Glutamatergic neuron (in vitro differentiated cells): ENCODE measurements at places on chromosomes 13 and 19.

- no peak for DNase-seq
Measured at GRCh38 chr13:63696055-63696454, 2280.4 kb upstream of the PCDH20 start.

DNA sequence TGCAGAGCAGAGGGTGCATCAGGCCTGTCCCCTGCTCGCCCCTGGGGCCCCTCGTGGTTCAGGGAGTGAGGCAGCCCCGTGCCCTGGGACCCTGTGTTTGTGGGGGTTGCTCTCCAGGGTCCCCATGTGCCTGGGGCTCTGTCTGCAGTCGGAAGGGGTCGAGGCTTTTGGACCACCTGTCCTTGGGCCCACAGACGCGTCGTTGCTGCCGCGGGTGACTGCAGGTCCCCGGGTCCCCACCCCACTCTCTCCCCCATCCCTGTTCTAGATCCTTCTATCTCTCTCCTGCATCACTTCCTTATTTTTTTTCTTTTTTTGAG is 1.9 kb downstream of the PCSK4 start:
- DNase-seq = no peak

DNA sequence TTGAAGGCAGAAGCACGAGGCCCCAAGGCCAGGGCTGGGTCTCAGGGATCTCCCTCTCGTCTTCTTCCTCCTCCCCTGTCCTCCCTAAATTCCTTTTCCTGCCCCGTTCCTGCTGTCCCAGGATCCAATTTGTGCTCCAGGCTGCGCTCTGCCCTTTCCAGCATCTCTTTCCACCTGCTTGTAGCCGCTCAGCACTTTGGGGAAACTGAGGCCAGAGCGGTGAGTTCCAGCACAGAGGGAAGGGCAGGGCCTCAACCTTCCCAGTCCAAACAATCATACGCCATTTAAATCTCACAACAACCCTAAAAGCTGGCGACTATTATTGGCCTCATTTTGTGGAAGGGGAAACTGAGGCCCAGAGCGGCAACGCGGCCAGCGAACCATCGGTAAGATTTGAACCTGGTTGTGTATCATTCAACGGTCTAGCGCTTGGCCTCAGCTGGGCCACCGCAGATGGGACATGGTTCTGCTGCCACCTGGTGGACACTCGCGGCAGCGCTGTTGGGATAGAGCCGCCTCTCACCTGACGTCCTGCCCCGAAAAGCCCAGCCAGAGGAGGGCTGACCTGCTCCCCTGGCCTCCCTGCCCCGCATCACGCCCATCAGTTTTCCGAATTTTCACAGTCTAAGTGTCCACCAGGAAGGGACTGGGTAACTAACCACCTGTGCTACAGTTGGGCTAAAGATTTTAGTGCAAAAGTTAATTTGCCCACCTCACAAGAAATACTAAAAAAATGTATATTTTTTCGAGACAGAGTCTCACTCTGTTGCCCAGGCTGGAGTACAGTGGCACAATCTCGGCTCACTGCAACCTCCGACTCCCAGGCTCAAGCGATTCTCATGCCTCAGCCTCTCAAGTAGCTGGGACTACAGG is 4.2 kb upstream of the RPL18A start:
- DNase-seq = peak; percentile 93

DNA sequence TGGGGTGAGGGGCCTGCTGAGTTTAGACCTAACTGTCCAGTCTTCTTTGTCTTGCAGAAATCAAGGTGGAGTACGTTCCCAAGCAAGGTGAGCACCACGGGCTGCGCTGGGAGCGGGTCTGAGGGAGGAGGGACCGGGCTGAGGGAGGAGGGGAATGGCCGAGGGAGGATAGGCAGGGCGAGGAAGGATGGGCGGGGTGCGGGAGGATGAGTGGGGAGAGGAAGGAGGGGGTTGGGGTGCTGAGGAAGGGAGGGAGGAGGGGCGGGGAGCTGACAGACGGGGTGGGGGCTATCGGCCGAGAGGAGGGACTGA is 18.5 kb downstream of the MYBPC2 start:
- DNase-seq = no peak

DNA sequence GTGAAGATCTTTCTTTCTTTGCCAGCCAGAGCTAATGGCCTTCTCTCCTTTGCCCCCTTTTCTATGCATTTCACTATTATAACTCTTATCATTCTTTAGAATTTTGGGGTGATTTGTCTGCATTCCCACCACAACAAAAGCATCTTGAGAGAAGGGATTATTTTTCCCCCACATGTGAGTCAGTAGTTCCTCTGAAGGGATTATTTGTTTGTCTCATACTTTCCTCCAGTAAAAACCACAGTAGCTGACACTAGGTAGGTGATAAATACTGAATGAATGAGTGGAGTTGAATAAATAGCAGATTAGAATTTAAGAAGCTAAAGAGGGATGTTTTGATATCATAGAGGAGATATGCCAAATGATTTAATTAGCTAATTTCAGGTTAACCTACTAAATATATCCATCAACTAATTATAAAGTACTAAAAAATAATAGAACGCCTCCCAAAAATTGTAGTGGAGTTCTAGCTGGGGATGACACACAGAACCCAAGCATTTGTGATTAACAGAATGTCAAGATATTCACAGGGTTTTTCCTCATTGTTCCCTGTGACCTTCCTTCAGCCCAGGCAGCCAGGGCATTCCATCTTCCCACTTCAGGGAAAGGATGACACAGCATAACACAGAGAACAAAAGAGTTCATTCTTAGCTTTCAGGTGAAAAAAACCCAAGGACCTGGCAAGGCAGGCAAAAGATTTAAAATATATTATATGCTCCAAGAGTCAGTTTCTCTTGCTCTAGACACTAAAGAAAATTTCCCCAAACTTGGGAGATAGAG is 3.5 kb upstream of the TBC1D4 start:
- DNase-seq = no peak

DNA sequence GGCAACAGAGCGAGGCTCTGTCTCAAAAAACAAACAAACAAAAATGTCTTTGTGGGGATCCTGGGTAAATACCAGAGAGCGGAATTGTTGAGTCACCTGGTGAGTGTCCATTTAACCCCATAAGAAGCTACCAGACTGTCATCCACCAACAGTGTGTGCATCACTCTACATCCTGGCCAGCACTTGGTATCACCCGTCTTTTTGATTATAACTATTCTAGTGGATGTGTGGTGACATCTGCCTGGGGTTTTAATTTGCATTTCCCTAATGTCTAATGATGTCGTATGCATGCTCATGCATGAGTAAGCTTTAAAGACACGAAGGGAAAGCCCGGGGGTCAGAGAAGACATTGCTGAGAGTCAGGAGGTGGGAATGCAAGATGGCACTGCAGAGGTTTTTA is 126.7 kb upstream of the MRI1 start:
- DNase-seq = no peak

DNA sequence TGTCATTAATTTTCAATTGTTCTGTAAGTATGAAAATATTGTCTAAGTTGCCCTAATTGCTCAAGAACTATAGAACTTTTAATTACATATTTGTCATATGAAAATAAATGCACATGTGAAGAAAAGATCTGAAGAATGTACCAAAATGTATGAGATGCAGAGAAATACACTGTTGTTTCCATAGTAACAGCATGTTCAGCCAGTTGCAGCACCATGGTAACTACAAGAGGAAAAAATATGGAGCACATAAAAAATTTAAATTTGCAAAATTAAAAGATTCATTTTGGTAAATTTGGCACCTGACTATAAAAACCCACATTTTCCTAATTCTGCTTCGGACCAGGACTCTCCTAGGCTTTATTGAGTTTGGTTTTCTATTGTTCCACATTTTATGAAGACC is 1170.0 kb upstream of the MIR17HG start:
- no peak for DNase-seq

DNA sequence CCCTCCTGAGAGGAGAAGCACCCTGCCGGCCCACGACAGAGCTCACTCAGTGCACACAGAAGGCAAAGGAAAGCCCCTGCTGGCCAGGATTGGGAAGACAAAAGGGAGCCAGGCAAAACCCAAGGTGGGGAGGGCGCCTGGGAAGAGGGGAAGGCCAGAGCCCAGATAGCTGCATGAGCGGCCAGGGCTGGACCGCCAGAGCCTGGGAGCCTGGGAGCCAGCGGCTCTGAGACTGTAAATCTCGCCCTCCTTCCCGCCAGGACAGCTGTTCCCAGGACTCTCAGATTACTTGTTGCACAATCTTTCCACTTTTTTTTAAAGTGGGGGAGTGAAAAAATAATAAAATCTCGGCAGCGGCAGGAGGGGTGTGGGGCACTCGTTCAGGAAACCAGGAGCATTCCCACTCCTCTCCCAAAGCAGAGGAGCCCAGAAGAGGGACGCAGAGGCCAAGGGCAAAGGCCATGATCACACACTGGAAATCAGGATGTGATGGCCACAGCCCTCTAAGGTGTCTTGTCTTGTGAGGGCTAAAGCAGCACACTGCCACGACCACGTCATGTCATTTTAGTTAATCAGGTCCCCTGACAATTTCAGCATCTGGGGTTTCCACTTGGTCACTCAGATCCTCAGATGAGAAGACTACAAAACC is 19.6 kb upstream of the EPHX3 start:
- DNase-seq = peak; percentile 74

DNA sequence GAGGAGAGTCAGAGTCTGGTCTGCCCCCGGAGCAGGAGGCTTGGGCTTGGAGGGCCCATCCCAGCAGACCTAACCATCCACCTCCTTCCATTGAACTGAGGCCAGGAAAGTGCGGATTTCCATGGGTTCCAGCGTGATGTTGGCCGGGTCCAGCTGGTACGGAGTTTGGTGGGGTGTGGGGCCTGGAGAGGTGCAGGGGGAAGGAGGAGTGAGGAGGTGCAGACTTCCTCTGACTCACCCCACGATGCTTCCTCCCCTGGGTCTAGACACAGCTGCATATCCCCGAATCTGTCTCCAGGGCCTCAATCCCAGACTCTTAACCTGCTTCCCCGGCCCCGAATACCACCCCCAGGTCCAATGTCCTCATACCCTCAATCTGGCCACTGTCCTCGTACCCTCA is 20.0 kb downstream of the MAN2B1 start:
- no peak for DNase-seq

GRCh38 chr13:113220877-113221276 is 11.5 kb downstream of the CUL4A start:
- DNase-seq = no peak

DNA sequence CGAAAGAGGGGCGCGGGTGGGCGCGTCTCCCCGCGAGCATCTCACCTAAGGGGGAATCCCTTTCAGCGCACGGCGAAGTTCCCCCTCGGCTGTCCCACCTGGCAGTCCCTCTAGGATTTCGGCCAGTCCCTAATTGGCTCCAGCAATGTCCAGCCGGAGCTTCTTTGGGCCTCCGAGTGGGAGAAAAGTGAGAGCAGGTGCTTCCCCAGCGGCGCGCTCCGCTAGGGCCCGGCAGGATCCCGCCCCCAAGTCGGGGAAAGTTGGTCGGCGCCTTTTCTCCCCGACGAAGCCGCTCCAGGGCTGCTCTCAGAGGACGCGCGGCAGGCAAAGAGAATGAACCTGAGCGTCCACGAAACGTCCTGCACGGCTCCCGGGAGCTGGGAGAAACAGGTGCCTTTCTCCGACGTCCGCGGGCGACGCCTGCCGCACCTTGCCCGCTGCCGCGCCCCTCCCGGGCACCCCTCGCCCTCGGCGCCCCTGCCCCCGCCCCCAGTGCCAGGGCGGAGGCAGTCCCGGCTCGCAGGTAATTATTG is 366 bp upstream of the KL start:
- peak; percentile 20 for DNase-seq

DNA sequence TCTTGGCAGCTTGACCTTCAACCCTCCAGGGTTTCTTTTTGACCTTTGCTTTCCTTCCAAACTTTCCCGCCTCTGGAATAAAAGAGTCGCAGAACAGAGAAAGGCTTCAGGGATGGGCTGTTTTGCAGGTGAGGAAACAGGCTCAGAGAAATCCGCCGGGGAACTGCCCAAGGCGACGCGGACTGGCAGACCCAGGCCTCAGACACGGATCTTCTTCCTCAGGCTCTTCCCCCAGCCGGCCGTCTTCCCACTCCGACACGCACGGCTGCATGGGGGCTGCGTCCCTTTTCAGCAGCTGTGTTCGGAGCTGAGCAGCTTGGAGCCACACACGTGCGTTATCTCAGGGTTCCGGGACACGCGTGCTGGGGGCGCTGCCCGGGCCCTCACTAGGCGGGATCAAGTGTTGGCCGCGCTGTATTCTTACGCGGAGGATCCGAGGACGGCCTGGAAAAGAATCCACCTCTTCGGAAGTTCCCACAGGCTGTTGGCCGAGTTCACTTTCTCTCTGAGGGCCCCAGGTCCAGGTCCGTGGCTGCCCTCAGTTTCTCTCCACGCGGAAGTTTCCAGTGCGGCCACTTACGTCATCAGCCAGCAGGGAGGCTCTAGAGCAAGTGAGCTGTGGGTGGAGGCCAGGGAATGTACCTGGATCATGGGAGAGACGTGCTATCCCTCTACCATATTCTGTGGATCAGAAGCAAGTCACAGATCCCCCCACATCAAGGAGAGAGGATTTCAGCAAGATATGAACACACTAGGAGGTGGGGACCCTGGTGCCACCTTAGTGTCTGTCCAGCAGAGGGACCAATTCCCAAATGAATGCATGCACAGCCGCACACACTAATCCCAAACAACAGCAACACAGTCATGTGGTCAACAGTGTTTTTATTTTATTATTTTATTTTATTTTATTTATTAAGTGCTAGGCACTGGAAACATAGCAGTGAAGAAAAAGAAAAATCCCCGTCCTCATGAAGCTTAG is 100.4 kb downstream of the ING1 start:
- DNase-seq = no peak

- no peak for DNase-seq
Measured at GRCh38 chr13:97307882-97308624, 85.9 kb downstream of the MBNL2 start.

DNA sequence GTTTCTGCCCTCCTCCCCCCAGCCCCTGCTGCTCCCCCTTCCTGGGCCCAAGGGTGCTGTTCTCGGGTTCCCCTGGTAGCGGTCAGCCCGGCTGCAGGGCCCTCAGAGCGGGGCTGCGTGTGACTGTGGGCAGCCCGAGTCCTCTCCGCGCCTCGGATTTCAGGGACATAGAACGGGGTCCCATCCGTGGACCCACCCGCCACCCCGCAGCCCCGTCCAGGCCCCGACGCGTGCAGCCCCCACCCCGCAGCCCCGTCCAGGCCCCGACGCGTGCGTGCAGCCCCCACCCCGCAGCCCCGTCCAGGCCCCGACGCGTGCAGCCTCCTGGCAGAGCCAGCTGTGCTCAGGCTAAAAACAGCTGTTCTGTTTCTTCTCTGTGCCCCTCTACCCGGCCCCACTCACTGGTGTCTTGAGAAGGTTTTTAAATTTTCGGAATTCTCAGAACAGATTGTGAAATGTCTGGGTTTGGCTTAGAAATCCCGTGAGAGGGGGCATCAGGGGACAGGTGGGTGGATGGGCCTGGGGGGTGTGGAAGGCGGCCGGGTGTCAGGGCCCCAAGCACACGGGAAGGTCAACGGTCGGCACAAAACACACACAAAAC is 5.5 kb upstream of the PRTN3 start:
- DNase-seq = peak; percentile 61

- no peak for DNase-seq
Measured at GRCh38 chr19:38878575-38879399, 712 bp upstream of the RINL start.

DNA sequence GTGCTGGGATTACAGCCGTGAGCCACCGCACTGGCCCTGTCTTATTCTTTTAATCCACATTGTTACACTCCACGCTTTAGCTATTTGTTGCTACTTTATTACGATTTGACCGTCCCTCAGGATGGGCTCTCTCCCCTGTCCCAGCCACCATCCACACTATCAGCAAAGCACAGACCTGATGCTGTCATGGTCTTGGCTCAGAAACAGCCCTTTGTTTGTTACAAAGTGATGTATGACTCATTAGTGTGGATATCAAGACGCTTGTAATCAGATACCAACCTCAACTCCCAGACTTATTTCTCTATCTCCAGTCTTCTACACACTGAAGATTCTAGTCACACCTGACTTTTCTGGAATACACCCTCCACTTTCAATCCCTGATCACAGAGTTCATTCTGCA is 84.6 kb upstream of the FREM2 start:
- no peak for DNase-seq

- DNase-seq = no peak
Measured at GRCh38 chr13:60655256-60655655, 258.2 kb downstream of the TDRD3 start.
